ENCODE measurements at places on chromosomes 12 and 14.

DNA sequence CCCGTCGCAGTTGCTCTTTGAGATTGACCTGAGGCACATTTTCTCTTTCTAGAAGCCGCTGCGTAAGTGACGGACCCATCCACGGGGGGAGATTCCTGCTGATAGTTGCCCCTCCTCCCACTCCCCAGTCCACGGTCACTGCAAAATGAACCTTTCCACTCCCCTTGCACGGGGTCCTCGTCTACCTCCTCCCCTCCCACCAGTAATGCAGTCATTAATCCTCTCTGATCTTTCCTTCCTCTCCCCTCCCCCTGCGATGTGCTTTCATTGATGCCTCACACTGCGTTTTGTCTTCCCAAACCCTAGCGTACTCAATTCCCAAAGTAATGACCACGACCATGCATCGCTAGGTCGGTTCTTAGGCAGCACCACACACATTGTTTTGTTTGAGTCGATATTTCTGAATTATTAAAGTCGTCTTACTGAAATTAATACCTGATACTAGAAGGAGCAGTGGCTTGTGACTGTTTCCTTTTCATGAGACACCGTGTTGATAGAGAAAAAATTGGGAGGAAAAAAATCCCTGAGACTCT lies 857 bp downstream of the ETNK1 start:
- no peak for DNase-seq

- no peak for DNase-seq
Observed at GRCh38 chr12:77615332-77615731, 215.4 kb upstream of the NAV3 start.

DNA sequence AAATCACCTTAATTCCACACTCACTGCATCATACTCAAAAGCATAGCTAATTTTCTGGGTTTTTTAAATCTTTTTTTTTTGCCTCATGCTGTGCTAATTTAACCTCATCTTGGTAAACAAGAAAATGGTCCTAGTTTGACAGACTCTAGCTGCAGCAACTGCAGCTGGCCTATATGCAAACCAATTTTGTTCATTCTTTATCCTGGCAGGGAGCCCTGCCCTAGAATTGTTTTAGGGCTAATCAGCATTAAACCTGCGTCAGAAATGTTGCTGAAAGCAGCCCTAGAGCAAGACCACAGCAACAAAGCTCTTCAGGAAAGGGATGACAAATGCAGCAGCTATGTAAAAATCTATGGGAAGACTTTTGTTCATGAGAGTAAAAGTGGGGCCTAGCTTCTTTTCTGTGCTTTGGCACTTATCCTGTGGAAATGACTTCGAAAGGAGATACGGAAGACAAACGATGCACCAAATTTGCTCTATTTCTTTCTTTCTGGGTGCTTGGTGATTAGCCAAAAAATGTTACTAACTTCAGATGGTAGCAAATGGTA lies 72.2 kb downstream of the DENND5B start:
- no peak for DNase-seq

DNA sequence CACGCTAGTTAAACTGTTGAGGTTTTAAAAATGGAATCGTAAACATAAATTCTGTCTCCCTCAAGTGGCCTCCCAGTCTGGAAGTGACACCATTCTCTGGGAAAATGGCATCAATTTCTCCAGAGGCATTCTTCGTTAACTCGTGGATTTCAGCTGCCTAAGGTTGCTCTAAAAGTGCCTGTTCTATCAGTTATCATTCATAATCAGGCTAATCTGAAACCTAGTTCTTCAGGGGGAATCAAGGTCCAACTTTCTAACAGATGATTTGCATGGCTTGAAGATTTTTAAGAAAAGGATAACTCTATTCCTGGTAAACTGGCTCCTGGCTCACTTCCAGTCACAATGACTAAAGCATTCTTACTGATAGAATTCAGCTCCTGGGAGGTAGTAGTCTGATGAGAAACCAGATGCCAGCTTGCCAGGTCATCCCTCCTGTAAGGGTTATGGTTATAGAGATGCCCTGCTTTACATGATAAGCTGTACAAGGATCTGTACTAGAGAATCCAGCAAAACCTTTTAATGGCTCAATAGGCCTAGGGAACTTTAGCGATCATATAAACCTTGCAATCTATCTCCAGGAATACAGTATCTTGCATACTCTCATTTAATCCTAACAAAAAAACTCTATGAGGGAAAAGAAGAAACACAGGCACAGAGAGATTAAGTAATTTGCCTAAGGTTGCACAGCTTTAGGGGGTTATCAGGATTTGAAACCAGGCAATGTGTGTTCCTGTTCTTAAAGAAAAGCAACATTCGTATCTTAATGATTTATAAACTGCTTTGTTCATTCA lies 1.5 kb downstream of the L3HYPDH start:
- DNase-seq = no peak
